IPS DF 19.7 (cell line): ENCODE measurements at places on chromosomes 12 and 14.

DNA sequence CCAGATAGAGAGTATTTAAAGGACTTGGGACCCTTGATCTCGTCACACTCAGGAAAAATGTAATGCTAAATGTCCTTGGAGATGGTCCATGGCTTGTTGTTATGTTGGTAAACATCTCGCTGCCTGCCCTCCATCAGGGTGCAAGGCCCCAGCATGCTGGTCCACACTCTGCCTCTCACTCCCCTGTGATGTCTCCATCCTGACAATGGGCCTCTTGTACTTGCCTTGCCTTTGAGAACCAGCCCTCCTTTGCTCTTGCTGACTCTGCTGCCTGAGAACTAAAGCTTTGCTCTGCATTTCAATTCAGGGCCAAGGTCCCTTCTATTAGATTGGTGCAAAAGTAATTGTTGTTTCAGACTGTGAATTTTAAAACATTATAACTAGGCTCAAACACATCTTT lies 131.0 kb upstream of the LMNTD1 start:
- no peak for DNase-seq

- no peak for DNase-seq
Observed at GRCh38 chr12:55972911-55973598, 823 bp upstream of the RAB5B start.

GRCh38 chr12:51126297-51126696 lies 42.9 kb upstream of the CSRNP2 start:
- no peak for DNase-seq

DNA sequence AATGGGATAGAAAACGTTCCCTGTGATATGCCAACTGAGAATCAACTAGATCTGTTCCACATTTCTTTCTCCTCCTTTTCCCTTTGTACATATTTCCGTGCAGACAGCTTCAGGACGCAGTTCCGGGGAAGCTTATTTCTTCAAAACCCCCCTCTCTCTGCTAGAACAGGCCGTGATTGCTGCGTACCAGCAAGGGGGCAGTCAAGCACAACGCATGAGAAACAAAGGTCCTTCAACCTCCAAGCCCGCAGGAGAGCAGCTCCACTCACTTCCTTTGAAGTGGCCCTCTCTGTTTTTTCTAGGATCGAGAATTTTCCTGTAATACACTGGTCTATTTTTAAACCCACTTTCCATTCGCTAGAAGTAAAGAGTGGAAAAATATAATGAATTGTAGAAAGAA lies 80.8 kb downstream of the ZNF664 start:
- peak; percentile 73 for DNase-seq

DNA sequence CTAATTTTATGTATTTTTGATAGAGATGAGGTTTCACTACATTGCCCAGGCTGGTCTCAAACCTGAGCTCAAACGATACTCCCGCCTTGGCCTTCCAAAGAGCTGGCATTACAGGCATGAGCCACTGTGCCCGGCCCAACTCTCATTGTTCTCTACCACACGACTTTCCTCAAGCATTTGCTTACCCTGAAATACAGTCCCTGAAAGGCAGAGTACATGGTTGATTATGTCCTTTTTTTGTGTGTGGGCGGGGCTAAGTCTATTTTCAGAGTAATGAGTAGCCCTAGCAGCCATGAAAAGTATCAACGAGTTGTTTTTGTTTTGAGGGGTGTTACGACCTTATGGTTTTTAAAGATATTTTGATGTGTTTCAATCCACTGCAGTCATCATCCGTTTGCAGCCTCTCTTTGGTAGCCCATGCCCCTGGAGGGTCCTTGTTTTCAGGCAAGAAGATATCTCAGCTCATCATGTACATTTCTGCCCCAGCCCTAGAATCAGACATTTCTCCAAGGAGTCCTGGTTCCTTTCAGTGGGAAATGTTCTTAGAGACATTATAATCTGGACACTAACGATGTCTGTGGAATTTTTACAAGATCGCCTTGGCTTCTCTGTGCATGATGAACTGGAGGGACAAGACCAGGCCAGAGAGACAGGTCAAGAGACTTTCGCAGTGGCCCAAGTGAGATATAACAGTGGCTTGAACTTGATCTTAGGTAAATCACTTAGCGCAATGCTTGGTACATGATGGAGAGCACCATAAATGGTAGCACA lies 8.7 kb downstream of the ACACB start:
- DNase-seq: no peak

DNA sequence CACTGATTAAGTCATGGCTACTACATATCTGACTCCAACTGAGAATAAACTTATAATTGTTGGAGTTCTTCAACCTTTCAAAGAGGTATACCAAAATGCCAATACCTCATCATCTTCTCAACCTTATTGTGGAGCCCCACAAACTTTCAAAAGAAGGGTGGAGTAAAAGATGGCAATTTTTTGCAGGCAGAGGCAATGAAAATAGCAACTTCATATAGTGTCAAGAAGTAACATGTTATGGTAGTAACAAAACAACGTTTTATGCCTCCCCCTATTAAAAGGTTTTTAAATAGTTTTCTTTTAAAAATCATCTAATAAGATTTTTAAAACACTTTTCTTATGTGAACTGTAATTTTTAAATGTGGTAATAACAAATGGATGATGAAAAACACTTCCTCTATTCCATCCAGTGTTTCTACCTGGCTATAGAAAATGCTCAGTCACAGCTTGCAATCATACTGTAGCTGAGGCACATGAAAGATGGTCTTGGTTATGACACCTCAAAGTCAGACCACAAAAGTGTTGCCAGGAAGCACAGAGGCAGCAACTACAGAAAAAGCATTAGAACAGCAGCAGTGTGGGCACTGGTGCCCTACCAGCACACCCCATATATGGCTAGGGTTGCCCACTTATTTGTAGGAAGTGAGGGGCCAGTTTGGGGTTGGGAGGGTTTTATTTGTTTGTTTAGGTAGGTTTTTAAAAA lies 7.0 kb downstream of the PPP1R12A start:
- no peak for DNase-seq

DNA sequence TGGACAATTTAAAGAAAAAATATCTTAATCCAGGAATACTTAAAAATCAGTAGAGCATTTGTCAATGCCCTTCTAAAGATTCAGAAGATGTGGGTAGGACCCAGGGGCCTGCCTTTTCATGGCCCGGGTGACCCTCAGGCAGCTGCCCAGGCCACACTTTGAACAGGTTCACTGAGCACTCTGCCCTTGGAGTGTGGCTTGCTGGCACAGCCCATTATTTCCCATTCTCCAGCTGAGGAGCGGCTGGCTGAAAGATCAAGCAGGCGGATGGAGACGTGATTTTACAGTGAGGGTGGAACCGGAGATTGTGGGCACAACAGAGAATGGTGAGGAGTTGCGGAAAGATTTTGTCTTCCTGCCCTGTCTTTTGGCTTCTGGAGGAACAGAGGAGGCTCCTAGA lies 7.1 kb upstream of the PRPH start:
- no peak for DNase-seq

GRCh38 chr12:122646517-122647217 lies 56.5 kb downstream of the HCAR2 start:
- DNase-seq: no peak
